Lower lobe of right lung (tissue), 2 donors: ENCODE measurements at places on chromosomes 7 and 10.

DNA sequence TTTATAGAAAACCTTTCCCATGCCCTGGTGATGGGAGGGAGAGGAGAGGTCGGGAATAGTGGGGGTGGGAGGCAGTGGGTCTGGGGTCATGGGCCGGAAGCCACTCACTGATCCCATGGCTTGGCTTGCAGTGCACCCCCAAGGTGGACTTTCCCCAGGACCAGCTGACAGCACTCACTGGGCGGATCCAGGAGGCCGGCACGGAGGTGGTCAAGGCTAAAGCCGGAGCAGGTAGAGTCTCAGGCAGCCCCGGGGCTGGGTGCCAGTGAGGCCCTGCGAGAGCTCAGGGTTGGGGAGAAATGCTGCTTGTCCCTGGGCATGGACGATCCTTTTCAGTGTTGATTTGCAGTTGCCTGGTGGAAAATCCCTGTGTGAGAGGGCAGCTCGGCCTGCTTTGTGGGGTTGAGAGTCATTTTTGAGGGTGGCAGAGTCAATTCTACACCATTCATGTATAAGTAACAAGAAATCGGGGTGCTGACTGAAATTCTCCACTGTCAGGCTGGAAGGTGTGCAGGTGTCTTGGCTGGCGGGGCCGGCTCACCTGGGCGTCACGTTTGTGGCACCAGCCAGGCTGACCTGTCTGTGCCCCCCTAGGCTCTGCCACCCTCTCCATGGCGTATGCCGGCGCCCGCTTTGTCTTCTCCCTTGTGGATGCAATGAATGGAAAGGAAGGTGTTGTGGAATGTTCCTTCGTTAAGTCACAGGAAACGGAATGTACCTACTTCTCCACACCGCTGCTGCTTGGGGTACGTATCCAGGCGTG lies 16.5 kb downstream of the MDH2 start:
- DNase-seq, result no peak

DNA sequence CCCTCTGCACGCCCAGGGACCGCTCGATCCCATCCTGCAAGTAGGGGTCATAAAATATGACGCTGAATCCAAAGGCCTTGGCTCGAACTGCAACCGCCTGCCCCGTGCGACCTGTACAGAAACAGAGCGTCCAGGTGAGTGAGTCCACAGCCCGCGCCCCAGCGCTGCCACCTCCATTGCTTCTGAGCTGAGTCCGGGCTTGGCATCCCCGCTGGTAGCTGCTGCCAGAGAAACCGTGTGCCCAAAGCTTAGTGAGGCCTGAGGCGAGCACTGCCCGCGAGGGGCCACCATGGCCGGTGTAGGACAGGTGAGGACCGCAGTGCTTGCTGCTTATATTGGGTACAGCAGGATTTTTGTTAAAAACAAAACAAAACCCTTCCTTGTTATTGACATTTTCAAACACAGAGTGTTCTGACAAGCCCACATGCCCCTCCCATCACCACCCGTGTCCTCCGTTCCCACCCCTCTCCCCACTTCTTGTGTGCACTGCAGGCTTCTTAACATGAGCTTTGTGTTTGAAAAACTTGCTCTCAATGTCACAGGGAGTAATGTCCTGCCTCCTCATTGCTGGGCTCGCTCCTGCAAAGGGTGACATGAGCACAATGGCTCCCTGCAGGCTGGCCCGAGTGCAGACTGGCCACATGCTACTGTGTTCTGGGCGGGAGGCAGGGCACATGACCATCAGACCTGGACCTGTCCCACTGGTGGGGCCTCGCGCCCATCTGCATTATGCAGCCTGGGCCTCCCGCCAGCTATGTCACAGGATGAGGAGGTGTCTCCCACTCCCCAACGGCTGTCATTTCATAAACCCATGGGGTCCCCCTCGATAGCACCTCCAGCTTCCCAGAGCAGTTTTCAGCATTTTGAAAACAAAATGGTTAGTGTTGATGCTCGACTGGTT lies 52.9 kb downstream of the ZRANB1 start:
- peak; percentile 43 for DNase-seq

DNA sequence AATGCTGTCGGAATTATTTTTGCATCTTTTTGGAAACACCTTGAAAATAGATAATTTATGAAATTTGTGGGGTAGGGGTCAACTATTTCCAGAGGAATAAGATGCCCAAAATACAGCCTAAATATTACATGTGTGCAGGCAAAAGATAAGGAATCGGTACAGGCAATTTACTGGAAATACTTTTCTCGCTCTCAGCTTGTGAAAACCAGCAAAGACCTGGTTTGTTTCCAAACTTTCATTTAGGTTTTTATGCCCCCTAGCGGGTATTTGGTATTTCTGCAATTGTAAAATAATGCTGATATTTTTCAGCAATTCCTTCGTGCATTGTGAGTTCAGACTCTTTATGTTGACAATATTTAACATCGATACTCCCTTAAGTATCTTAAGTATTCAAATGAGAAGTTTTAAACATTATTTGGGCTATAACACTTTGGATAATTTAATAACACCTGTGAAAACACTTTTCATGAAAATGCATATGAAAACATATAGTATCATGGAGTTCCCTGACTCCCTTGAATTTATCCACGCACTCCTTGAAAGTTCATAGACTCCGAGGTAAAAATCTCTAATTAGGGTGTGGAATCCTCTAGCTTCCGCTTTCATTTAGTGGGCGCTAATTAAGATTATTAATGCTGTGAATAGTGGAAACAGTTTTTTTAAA lies 132.4 kb downstream of the TSPAN12 start:
- DNase-seq, result no peak

DNA sequence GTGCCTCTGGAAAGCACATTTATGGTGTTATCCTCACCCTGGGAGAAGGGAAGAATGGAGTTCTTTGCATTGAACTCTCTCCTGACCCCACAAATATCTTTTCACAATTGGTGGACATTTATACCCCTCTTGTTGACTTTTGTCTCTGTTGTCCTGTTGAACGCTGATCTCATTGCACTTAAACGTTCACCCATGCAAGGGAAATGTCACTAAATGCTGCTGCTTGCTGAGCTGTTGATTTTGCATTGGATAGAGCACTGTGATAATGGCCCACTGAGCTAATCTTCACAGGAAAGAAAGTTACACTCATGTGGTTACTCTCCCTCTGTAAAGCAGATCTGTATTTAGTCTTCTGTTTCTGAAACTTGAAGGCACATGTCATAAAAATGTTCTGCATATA lies 133.4 kb downstream of the FZD1 start:
- DNase-seq, result no peak

- DNase-seq, result no peak
These were observed 180.5 kb upstream of the PRSS58 start for GRCh38 chr7:142438235-142438922.

DNA sequence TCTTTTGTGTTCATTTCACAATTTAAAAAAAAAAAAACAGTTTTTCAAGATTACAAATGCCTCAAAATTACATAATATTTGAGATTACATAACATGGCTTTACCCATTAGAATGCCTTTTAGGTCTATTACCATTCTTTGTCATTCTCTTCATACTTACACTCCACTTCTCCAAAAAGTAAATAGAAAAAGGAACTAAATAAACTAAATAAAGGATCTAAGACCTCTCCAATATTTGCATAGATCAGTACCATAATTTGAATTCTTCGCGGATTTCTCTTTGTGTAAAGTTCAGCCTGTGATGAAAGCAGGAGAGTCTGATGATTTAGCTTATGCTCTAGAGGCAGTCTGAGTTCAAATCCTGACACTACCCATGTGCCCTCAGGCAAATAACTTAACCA lies 56.4 kb upstream of the C1GALT1 start:
- no peak for DNase-seq

DNA sequence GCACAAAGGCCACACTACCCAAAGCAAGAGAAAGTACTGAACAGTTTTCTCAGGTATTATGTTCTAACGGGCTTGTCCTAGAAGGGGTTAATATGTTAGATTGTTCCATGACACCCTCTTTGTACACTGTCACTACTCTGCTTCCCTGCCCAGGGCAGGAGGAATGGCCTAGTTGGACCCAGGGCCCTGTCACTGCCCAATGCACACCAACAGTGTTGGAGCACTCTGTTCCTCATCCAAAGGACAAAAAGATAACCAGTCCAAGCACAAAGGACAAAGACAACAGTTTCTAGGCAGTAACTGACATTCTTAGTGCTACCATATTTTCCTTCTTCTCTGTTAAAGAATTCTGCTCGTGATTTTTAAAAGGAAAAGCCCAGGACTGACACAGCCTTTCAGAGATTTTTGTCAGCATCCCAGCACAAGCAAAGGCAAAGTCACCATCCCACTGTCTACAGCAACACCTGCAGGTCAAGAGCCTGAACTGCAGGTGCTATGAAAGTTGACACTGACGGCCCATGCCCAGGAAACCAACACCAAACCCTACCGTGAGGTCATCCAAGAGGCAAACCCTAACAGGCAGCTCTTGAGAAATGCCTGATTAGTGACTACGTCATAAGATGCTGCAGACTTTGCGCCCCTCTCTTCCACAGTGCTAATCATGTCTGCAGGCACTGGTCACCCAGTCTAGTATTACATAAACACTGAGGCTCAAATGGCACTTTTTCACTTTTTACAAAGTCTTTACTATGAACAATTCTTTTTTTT lies 13.2 kb downstream of the NUDCD3 start:
- DNase-seq, result peak; percentile 49

DNA sequence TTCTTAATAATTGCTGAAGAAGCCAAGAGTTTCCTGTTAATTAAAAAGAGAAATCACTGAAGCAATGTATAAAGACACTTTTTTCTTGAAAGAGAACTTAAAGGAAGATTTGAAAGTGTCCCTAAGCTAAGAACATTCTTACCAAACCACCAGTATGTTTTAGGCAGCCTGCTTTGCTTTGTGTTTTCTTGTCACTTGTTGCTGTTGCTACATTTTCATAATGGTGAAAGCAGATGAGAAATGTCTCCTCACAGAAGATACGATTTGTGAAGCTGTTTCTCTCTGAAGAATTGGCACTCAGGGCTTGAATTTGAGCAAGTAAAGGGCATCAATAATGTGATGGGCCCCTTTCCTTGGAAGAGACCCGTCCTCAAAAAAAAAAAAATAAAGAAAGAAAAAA lies 30.9 kb downstream of the TCF7L2 start:
- DNase-seq, result no peak

- DNase-seq, result no peak
These were observed 332.3 kb downstream of the ADK start for GRCh38 chr10:74483356-74483755.

DNA sequence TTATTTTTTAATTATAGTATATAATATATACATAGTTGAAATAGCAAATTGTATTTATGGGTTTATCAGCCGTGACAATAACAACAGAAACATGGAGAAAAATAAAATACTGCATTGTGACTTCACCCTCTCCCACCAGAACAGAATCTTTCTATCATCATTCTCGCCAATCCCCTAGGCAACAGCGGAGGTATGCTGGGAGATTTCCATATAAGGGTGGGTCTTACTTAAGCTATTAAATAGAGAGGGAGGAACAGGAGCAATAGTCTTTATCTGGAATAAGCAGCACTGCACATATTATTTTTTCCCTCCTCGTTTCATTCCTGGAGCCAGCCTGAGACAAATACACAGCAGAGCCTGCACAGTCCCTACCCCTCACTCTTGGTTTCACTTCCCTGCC lies 1214.9 kb downstream of the XPNPEP1 start:
- no peak for DNase-seq

DNA sequence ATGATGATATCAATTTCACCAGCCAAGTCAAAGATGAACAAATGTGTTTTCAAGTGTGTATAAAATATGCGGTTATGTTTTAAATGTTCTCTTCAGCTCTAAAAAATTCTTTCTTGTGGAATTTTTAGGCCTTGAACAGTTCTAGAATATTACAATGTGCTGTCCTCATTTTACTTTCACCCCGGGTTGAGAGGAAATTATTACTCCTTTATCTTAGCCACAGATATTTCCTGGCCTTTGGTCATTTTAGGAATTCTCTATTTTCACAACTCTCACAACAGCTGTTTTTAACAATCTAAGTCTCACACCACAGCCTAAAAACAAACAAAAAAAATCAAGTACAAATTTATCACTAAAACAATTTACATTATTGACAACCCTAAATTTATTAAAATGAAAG lies 112.2 kb upstream of the HGF start:
- no peak for DNase-seq

DNA sequence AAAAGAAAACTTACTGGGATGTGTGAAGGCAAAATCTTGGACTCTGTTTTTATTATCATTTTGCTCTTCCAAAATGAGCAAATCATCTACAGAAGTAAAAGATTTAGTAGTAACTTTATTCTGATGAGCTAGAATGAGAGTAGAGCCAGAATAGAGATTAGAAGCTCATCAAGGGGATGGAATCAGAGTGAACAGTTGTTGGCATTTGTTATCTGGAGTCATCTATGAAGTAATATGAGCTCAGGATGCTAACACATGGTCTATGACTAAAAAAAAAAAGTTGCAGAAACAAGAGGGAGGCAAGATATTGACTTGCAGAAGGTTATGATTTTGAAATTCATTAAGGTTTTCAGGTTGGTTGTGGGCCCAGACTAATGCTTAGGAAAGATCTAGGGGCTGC lies 409.1 kb upstream of the ETV1 start:
- no peak for DNase-seq
